Activated CD8-positive, alpha-beta T cell treated with anti-CD3 and anti-CD28 coated beads for 36 hours (primary cell): ENCODE measurements at places on chromosomes 5 and 9. TPM values are rescaled to one million over a fixed set of nuclear protein-coding genes. Genes with fewer than 3 reads are reported as not detected.

Gene MYO10
- 0.09 TPM for total RNA-seq

Gene N4BP3
- total RNA-seq = 33.4 TPM

Gene LCN10
- 2.6 TPM for total RNA-seq

Gene OR1J2
- total RNA-seq = not detected

Gene MYMK
- not detected for total RNA-seq

Gene FUT7
- total RNA-seq = not detected

Gene C5orf46
- not detected for total RNA-seq

Gene CCNI2
- total RNA-seq = 10.0 TPM

Gene BRINP1
- not detected for total RNA-seq
